ENCODE measurements at places on chromosomes 2 and 18. TPM values are rescaled to one million over a fixed set of nuclear protein-coding genes. Genes with fewer than 3 reads are reported as not detected.

- DNase-seq, result no peak
Measured at GRCh38 chr18:78765637-78766281, 213.9 kb upstream of the SALL3 start.

GRCh38 chr2:161990036-161990435 is 84.0 kb downstream of the DPP4 start:
- DNase-seq, result no peak

DNA sequence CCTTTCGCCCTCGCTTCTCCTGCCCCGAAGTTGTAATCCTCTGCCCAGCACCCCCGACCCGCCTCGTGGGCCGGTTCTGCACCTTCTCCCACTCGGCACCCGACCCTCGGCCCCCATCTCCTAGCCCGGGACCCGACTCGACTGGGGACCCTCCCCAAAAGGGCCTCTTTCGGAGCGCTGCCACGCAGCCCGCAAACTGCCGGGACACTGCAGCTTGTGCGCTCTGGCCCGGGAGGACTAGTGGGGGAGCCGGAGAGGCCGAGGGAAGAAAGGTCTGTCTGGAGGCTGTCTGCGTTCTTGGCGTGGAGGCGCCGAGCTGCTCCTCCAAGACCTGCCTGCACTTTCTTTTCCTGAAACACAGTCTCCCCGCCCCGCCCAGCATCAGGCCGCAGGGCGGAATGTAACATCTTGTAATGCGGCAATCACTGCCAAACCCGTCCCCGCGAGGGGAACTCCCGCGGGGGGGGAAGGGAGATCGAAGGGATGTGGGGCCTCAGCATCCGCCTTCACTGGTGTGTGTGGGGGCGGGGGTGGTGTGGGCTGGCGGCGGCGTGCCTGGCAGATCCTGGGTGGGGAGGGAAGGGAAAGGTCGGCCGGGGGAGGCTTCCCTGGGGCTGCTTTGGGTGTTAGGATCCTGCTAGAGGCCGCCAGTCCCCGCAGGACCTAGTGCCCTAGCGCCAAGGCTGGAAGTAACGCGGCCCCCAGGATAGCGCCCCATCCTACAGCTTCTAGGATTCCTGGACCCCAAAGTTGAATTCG is 7.4 kb downstream of the DLX2 start:
- no peak for DNase-seq

GRCh38 chr18:26271917-26272549 is 45.8 kb downstream of the TAF4B start:
- DNase-seq, result no peak

- peak; percentile 14 for DNase-seq
Measured at GRCh38 chr2:41294331-41294730, 753.5 kb upstream of the PKDCC start.

GRCh38 chr2:215958257-215958656 is 55.1 kb downstream of the MREG start:
- no peak for DNase-seq

- no peak for DNase-seq
Measured at GRCh38 chr2:2764739-2765138, 433.7 kb upstream of the MYT1L start.

GRCh38 chr2:15176604-15177003 is 384.5 kb downstream of the NBAS start:
- DNase-seq, result no peak

DNA sequence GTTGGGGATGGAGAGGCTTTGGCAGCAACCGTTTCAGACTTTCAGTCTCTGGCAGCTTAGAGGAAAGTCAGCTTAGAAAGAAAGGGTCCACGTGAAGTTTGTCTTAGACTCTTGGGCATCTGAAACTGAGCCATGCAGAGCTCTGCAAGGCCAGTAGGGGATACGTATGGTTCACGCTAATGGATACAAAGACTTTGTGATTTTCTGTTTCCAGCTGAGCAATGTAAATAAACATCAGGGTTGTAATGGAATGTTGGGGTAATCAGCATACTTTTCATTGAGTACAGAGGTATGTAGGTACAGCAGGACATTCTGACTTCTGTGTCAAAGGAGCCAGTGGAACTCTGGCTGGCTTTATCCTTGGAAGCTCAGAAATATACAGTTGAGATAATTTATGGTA is 31.0 kb downstream of the RALB start:
- DNase-seq, result no peak

- peak; percentile 26 for DNase-seq
Measured at GRCh38 chr2:14633061-14633460, 544 bp downstream of the LRATD1 start.

GRCh38 chr2:55947752-55948151 is 24.2 kb upstream of the EFEMP1 start:
- no peak for DNase-seq

GRCh38 chr18:34385311-34385710 is 160.6 kb upstream of the NOL4 start:
- no peak for DNase-seq

- no peak for DNase-seq
Measured at GRCh38 chr2:190711069-190711468, 62.2 kb downstream of the NAB1 start.

DNA sequence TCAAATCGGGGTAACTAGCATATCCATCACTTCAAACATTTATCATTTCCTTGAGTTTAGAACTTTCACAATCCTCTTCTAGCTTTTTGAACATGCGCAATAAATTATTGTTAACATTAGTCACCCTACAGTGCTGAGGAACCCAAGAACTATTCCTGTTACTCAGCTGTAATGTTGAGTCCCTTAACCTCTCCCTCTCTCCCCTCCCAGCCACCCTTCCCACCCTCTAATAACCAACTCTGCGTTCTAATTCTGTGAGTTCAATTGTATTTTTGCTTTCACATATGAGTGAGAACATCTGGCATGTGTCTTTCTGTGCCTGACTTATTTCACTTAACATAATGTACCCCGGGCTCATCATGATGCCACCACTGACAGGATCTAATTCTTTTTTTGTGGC is 78.6 kb upstream of the RANBP2 start:
- DNase-seq, result no peak

- DNase-seq, result peak; percentile 10
Measured at GRCh38 chr2:120764492-120764891, 28.8 kb downstream of the GLI2 start.

DNA sequence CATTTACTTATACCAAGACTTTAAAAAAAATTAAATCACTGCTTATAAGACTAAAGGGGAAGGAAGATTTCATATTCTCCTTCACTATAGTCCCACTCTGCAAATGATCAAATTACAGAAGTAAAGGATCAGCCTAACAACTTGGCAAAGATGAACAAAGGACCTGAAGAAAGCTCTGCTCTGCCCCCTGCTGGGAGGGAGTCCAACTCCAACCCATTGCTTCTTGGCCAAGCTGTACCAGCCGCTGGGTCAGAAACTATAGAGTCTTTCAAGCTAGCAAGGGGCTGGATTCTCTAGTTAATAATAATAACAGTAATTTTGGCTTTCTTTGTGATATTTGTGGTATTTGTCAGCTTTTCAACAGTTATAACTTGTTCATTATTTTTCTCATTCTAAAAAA is 927.0 kb upstream of the CRIM1 start:
- DNase-seq, result no peak

- no peak for DNase-seq
Measured at GRCh38 chr2:234980451-234981187, 28.8 kb downstream of the SH3BP4 start.

DNA sequence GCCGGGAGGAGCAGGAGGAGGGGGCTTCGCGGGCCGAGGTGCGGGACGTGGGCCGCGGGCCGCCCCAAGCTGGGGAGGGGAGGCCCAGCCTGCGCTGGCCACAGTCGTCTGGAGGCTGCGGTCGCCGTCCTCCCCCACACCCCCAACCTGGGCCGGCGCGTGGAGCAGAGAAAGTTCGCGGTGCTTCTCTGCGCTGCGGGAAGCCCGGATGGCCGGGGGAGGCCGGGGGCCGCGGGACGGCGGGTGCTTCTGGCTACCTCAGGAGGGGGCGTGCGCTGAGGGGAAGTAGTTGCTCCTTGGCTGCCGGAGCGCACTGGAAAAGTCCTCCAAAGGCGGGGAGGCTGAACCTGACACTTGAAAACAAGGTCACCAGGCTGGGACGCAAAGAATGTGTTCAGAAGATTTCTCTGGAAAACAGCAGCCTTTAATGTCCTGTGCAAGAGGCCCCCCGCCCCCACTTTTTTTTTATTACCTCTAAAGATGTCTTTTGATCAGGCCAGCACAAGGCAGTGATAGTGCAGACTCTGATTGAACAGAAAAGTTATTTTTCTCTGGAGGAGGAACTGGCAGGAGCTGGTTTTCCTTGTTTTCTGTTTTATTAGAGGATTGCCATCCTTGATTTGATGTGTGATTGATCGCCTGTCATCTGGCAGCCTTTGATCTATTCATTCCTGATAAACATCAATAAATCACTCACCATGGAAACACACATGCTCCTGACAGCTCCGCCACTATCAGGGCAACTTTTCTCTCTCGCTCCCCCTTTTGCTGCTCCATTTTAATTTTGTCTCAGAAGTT is 1.6 kb downstream of the TSHZ1 start:
- DNase-seq, result peak; percentile 66

GRCh38 chr2:55842046-55842445 is 81.5 kb downstream of the EFEMP1 start:
- DNase-seq, result no peak

DNA sequence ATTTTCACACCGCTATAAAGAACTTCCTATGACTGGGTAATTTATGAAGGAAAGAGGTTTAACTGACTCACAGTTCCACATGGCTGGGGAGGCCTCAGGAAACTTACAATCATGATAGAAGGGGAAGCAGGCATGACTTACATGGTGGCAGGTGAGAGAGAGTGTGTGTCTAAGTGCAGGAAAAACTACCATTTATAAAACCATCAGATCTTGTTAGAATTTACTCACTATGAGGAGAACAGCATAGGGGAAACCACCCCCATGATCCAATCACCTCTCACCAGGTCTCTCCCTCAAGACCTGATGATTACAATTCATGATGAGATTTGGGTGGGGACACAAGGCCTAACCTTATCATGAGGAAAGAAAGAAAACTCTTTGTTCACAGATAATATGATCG is 174.6 kb downstream of the SRBD1 start:
- no peak for DNase-seq

DNA sequence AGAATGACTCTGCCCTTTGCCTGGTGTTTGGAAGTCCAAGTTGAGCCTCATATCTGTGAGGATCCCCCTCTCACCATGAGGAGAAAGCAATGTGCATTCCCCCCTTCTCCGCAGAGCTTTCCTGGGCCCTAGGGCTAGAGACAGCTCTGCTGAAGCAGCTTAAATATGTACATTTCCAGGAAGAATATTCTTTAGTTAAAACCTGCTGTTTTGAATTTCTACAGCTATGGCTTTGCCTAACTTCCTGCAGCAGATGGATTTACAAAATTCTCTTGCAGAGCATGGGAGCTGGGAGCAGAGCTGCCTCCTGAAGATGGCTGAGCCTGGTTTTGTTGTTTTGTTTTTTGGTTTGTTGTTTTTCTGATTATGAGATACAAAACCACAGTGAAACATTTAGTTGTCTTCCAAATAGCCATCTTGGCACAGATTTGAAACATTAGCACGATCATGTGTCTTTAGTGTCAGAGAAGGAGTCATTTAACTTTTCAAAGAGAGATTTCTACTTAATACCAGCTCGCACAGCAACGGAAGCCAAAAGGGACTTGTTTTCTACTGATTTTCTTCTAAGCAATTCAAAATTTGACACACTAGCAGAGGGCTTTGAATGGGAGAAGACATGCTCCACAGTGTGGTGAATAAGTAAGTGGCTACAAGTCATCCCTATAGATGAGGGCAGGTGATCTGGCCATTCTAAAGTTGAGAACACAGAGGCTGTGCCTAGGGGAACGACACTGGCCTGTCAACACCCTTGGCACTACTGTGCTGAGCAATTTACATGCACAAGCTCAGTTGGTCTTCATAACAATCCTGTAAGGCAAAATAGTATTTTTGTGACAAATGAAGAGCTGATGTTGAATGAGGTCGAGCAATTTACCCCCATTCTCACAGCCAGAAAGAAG is 222.6 kb downstream of the MREG start:
- DNase-seq, result no peak

DNA sequence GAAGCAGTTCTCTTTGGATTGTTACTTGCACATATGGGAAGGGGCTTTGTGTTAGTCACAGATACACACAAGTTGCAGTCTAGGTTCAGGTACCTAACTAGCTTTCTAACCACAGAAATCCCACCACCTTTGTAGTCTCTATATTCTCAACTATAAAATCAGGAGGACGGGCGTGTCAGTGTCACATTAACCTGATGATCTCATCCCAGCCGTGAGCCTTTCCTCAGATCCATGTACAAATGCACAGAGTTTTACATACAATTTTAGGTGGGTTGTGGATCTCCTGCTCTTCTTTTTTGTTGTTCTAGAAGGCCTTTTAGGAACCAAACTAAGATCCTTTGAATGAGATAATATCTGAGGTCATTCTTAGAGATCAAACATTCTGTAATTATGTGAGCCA is 94.0 kb downstream of the ZNF532 start:
- no peak for DNase-seq

DNA sequence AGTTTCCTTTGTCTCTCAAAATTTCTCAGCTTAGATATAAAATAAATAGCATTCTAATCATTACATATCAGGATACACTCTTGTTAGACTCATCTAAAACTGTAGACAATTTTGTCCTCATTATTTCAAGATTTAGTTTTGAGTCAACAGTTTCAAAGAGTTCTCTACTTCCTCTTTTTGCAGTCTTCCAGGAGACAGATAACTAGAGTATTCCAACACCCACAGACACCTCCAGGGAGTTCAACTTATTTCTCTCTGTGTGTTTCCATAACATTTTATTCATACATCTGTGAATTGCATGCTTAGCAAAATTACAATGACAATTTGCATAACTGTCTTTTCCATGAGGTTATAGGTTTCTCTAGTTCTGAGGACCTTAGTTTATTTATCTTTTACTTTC is 166.6 kb upstream of the HNMT start:
- no peak for DNase-seq

DNA sequence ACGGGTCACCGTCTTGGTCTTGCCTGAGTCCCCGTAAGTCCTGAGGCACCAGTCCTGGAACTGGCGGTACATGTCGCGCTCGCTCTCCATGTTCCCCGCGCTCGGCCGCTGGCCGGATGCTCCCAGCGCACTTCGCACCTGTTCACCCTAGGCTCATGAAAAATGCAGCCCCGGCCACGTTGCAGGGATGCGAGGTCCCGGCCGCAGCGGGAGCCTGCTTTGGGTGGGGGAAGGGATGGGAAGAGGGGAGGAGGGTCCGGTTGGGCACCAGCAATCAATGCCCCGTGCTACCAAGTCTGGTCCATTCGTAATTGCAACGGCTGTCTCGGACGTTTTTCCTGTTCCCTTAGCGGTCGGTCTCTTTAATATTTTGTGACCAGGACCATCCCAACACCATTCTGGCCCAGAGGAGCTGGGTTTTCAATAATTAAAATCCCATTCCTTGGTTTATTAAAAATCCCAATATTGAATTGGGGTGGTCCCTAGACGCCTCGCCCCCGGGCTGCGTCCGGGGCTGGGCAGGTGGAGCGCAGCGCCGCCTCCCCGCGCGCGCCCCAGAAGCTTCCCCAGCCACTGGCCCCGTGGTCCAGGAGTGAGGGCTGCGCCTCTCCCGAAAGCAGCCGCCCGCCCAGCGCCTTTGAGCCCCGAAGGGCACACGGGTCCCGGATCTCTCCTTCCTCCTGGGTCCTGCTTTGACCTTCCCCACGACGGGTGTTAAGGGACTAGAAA is 1.4 kb downstream of the NOL4 start:
- no peak for DNase-seq

SDC1 gene
- polyA plus RNA-seq, result 0.15 TPM

PLGLB2 gene
- polyA plus RNA-seq, result 1.6 TPM

LRRC30 gene
- not detected for polyA plus RNA-seq

NCL gene
- 281 TPM for polyA plus RNA-seq

ABCG8 gene
- polyA plus RNA-seq, result not detected

DSC2 gene
- polyA plus RNA-seq, result 12.5 TPM

SCN2A gene
- polyA plus RNA-seq, result 0.01 TPM

MBOAT2 gene
- 16.1 TPM for polyA plus RNA-seq

LOXHD1 gene
- 0.72 TPM for polyA plus RNA-seq

TMEM163 gene
- polyA plus RNA-seq, result 0.42 TPM

RAPGEF4 gene
- polyA plus RNA-seq, result 2.9 TPM

TUBB8B gene
- polyA plus RNA-seq, result not detected

CCBE1 gene
- polyA plus RNA-seq, result 0.15 TPM
